ENCODE measurements at places on chromosomes 4 and X.
A peak's percentile ranks its signal among the peaks of the same experiment; 100 is the strongest.

DNA sequence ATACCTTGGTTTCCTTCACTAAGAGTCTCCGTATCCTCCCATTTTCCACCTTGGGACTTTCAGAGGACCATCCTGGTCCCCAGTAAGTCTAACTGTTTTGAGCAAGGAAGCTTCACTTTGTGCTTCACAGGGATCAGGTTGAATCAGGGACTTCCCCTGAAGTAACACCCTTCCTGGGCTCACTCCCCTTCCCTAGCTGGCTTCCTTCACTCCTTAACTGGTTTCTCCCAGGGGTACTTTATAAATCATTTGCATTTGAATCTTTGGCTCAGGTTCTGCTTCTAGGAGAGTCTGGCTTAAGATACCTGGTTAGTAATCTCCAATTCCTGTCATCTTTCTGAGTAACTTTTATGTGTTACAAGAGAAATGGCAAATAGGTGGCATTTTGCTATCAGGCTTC lies 24.5 kb upstream of the GRIA2 start:
- no peak for DNase-seq

GRCh38 chrX:10025742-10026493 lies 58.8 kb downstream of the CLDN34 start:
- DNase-seq = no peak

DNA sequence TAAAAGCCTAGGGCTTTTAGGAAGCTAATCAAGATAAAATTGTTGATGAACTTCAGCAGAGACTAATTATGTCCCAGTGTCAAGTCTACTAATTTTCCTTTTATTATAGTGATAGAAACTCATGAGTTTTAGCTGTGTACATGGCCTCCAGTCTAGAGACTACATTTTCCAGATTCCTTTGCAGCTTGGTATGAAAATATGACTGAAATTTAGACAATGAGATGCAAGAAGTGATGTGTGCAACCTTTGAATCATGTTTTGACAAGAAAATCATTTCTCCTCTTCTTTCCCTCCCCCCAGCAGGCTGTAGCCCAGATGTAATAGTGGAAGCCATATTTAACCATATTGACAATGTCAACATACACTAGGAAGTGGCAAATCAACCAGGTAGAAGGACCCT lies 30.3 kb upstream of the IL13RA2 start:
- no peak for DNase-seq

GRCh38 chrX:55342533-55343501 lies 78.1 kb upstream of the PAGE3 start:
- peak; percentile 64 for DNase-seq

DNA sequence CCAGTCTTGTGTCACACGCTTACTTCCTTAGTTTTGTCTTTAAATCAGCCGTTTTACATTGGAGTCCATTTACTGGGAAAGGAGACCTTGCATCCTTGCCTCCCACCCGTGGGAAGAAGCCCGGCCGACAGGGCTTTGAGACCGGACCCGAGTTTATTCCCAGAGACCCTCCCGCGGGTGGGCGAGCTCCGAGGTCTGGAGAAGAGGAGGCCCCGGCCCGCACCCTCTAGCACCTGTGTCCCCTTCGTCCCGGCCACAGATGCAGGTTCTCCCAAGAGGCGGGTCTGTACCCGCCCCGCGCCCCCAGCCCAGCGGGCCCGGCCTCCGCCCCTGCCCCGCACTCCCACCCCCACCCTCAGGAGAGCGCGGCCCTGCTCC lies 3.8 kb upstream of the SLC26A1 start:
- no peak for DNase-seq

All from activated effector memory CD4-positive, alpha-beta T cell treated with anti-CD3 and anti-CD28 coated beads, Interleukin-2, amount 50 U/mL, for 16 hours (primary cell).